ENCODE measurements at places on chromosomes 1 and 21.
A peak's percentile ranks its signal among the peaks of the same experiment; 100 is the strongest.

GRCh38 chr1:205665201-205666045, 14.9 kb downstream of the SLC45A3 start:
- DNase-seq: no peak

DNA sequence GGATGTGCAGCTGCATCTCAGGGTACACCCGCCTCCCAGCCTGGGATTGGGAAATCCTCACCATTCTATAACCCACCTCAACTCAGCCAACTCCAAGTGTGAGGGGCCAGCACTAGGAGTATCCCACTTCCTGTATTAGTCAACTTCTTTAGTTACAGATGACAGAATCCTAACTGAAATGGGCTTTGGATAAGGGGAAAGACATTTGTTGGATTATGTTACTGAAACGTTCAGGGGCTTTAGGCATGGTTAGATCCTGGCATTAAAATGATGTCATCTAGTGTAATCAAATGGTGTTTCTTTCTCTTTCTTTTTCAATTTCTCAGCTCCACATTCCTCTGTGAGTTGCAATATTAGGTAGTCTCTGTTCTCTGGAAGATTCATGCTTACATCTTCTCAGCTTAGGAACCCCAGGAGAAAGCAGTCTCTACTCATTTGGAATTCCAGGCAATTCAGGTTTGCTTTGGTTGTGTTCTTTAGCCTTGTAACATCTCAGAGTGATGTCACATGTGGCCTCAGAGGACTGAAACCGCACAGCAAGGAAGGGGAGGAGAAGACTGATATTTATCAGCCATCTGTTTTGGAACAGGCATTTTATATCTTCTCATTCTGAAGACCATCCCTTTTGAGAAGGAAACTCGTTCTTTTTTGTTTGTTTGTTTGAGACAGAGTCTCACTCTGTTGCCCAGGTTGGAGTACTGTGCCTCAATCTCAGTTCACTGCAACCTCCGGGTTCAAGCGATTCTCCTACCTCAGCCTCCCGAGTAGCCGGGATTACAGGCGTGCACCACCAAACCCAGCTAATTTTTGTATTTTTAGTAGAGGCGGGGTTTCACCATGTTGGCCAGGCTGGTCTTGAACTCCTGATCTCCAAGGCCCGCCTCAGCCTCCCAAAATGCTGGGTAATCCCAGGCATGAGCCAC, 18.9 kb upstream of the TMEM54 start:
- no peak for DNase-seq

GRCh38 chr1:116257341-116257767, 115.7 kb upstream of the ATP1A1 start:
- DNase-seq: no peak

- DNase-seq: peak; percentile 23
Measured at GRCh38 chr1:37177230-37177864, 143.0 kb upstream of the GRIK3 start.

DNA sequence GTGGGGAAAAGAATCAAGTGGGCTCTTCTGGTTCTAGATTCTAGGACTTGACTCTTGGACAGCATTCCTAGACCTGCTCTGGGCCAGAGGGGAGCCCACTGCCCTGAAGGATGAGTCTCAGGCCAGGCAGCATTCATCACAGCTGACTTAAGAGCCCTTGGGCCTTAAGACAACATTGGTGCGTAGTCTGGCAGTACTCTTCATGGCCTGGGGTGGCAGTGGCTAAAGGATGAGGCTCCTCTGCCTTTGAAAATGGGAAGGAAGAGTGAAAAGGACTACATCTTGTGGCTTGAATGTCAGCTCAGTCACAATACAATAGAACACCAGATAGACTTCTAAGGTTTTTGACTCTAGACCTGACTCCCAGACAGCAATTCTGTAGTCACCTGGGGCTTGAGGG, 1415.1 kb upstream of the PRMT6 start:
- DNase-seq: no peak

DNA sequence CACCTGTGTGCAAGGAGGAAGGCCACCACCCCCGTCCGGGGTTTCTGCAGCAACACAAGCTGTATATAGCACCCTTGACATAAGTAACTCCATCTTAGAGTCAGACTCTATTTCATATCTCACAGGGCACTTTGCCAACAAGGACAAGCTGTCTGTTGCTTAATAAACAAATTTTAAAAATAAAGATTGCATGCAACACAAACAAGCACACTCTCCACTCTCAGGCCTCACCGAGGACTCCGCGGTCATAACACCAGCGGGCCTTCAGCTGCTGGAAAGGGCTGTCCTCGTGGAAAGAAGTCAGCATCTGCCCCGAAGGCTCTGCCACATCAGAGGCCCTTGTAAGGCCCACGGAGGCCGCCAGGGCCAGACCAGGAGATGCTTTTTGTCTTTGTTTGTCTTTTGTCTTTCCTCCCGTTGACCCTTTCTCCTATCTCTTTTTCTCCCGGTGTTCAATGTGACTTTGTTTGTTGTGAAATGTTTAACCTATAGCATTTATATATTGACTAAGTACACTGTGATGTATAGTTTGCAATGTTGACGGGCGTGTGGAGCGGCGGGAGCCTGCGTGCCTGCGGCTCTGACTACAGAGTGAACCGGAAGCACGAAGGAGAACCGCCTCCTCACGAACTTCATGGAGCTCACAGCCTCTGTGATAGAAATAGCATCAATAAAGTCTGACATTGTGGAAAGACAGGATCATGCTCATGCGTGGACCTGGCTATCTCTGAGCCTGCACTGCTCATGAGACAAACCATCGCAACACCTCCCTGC, 24.1 kb downstream of the MEGF6 start:
- no peak for DNase-seq

- no peak for DNase-seq
Measured at GRCh38 chr1:168972225-168972624, 134.3 kb upstream of the ATP1B1 start.
